ENCODE measurements at places on chromosomes 13 and 19.

GRCh38 chr19:2188708-2189385, 25.1 kb downstream of the DOT1L start:
- DNase-seq = no peak

GRCh38 chr19:16386619-16387240, 62.1 kb downstream of the KLF2 start:
- DNase-seq = peak; percentile 18

DNA sequence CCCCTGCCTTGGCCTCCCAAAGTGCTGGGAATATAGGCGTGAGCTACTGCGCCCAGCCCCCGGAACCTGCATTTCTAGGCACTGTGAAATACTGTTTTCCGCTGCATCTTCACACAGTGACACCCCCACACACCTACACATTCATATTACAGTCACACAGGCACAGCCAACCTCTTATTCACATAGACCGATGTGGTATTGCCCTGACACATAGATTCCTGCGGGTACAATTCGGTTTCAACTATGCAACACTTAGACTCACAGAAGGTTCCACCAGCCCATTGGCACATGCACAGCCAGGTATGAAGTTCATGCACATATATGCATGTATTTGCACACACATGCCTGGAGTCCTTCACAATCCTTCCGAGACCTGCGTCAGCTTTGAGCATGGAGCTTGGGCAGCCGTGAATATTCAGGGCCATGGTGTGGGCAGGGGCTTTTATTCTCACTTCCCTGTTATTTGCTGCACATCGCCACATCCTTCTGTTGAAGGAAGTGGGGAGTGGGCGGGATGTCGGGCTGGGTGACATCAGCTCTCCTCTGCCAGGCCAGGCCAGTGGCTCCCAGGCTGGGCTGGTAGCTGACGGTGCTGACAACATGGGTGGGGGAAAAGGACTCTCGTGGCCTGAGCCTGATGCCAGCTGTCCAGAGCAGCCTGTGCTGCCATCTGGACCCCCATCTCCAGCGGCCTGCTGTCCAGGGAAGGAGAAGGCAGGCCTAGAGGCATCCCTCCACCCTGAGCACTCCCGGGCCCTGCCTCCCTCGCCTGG, 5.4 kb upstream of the CDC37 start:
- no peak for DNase-seq

DNA sequence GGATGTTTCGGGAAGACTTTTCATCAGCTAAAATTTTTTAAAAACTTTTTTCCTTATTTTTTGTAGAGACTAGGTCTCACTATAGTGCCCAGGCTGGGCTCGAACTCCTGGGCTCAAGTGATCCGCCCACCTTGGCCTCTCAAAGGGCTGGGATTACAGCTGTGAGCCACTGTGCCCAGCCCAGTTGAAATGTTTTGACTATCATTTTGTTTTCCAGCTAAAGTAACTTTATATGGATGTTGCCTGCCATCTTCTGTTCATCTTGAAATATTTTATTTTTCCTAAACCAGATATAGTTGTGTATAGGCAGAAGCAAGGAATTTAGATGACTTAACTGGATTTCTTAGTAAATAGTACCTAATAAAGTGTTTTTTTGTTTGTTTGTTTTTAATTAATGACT, 7.0 kb downstream of the CAB39L start:
- DNase-seq = no peak

GRCh38 chr13:80157261-80157932, 183.5 kb downstream of the SPRY2 start:
- DNase-seq = no peak

DNA sequence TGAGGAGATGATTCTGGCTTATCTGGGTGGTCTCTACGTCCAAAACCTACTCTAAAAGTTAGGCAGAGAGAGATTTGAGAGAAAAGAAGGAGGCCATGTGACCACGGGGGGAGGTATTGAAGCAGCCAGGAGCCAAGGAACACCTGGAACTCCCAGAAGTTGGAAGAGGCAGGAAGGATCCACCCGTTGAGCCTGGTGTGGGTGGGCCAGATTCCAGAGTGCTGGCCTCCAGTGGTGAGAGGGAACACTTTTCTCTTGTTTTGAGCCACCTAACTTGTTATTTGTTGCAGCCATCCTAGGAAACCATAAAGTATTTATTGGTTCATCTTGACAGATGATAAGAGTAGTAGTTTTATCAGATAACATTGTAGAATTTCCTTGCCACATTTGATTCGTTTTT, 396.9 kb downstream of the MYO16 start:
- no peak for DNase-seq

DNA sequence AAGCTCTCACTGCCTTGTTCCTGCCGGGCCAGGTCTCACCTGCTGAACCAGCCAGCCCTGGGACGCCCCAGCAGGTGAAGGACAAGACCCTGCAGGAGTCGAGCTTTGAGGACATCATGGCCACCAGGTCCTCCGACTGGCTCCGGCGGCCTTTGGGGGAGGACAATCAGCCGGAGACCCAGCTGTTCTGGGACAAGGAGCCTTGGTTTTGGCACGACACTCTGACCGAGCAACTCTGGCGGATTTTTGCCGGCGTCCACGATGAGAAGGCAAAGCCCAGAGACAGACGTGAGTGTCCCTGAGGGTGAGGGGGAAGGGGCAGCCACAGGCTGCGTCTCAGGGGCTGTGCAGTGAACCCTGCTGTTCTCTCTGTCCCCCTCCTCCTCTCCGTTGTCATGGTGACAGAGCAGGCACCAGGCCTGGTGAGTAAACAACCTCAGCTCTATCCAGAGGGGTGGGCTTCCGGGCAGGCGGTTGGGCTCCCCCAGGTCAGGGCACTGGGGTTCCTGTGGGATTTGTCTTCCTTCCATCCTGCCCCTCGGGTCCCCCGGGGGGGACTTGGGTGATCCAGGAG, 9.7 kb downstream of the TLE6 start:
- no peak for DNase-seq

DNA sequence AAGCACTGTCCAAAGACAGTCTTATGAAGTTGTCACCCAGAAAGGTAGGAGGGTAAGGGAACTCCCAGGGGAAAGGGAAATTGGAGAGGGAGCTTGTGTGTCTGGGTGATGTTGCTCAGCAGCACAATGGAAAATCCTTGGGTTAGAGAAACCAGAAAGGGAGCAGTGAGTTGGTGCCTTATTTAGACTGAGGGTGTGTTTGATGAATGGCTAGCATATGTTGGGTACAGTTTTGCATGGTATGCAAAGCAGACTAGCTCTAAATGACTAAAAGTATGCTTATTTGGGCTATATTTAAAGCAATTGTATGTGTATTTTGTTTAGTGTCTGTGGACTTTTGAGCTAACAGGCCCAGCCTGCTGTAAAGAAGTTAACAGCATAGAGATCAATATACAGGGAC, 2884.6 kb upstream of the PCDH20 start:
- no peak for DNase-seq

DNA sequence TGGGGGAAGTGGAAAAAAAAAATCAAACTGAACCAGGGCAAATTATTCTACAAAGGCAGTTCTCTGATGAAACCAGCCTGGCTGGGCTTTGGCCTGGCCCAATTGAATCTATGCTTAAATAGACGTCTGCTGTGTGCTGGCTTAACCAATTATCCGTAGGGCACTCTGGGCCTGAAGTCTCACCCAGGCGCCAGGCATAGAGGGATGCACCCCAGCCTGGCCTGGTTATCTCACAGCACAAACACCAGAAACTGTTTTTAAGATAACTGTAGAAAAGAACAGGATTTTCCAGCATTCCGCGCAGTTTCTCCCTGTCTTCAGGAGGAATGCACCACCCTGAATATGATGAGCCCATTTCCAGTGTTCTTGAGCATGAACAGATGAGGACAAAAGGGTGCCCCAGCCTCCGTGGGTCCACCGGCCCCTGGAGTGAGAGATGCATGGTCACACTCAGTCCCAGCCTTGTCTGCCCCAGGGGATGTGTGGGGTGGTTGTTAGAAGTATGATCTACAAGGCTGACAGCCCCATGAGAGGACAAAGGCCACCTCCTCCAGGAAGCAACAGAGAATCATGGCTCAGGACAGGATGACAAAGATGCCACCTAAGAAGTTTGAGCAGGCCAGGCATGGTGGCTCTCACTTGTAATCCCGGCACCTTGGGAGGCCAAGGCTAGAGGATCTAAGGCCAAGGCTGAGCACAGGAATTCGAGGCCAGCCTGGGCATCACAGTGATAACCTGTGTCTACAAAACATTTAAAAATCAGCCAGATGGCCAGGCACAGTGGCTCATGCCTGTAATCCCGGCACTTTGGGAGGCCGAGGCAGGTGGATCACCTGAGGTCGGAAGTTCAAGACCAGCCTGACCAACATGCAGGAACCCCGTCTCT, 50.2 kb downstream of the PEPD start:
- no peak for DNase-seq

GRCh38 chr19:35044317-35045117, 3.0 kb downstream of the HPN start:
- DNase-seq = peak; percentile 57

GRCh38 chr19:47492137-47492533, 8.1 kb upstream of the KPTN start:
- DNase-seq = no peak

- DNase-seq = no peak
These were observed 10.0 kb downstream of the ADGRE5 start for GRCh38 chr19:14391156-14391821.

GRCh38 chr13:65112123-65112522, 2118.0 kb downstream of the PCDH9 start:
- no peak for DNase-seq

- no peak for DNase-seq
These were observed 73.4 kb downstream of the MBNL2 start for GRCh38 chr13:97295283-97296182.

GRCh38 chr19:40251244-40251643, 24.8 kb upstream of the CCNP start:
- no peak for DNase-seq

DNA sequence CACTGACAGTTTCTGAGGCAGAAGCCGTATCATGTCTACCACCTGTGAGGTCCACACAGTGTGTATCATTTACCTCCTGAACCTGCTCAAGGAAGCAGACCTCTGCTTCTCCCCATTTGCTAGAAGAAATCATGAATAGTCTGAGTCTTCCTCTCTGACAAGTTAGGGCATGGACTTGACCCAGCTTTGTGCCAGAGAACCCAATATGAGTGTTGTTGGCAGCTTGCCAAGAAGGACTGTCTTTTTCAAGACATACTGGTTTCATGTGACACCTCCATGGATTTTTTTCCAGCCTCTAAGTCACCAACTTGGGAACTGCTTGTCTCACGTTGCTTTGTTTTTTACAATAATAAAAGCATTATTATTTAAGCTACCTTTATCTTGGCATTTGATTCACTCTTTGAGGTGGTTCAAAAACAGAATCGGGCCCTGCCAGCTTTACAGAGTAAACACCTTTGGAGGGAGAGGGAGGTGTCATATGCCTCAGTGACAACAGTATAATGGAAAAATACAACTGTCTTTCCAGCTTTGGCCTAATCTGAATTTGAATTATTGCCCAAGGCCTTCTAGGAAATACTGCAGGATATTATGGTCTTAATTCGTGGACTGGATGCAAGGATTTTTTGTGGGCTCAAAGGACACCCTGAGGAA, 9.6 kb downstream of the ZNF211 start:
- DNase-seq = no peak

DNA sequence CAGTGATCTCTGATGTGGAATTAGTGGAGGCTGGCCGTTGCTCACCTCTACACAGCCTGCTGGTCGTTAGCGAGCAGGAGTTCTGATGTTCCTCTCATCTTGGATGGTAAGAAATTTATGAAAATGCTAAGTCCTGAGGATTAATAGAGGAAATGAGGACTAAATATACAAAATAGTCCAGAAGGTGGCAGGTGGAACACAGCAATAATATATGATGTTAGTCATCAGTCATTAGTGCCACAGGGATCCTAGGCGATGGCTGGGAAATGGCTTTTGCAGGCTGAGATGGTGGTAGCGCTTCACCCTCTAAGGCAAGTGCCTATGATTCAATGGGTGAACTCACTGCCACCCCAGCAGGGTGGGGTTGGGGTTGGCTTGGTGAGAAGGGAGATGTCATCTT, 338.6 kb upstream of the TMTC4 start:
- DNase-seq = no peak

DNA sequence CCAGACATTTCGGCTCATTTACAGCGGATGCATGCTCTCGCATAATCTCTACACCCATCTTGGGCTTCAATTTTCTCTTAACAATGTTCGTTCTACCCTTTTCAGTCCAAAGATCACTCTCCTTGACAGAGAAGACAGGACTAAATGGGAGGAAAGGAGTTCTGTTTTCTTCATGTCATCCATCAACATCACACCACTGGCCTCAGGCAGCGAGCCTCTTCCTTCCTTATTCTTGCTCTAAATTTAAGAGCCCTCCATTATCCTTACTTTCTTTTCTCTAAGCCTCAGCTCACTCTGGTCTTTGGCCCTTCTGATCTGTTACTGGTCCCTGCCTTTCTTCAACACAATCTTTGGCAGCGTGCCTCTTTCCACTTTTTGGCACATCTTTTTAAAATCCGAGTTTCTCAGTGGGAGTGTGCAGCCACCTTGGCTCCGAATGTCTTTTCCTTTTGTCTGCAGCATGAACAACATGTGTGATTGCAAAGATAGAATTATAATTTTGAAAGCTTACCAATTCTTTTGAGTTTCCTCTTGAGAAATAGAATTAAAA, 98.7 kb downstream of the FAM216B start:
- DNase-seq = no peak

DNA sequence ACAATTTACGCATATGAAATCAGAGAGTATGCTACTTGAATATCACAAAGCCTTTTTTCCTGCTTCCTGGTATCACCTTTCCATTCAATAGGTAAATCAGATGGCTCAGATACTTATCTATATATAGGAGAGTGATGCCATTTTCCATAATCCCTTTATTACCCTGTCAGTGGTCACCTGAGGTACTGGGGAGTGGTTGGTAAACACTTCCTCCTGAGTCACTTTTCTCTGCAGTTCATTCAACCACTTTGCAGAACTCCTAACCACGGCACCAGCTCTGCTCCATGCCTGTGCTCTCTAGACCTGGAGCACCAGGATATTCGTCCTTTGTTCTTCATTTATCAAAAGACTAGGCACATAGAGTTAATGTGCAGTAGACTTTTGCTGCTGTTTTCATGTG, 748.5 kb upstream of the KLHL1 start:
- peak; percentile 57 for DNase-seq

- peak; percentile 3 for DNase-seq
These were observed 631 bp downstream of the LACC1 start for GRCh38 chr13:43880214-43880855.

GRCh38 chr19:38190061-38190460, 34.0 kb downstream of the DPF1 start:
- no peak for DNase-seq

Measured in NCI-H345 (cell line).